ENCODE measurements at places on chromosomes 7 and 10. TPM values are rescaled to one million over a fixed set of nuclear protein-coding genes. Genes with fewer than 3 reads are reported as not detected.

GRCh38 chr10:129911451-129912165 is 52.5 kb downstream of the EBF3 start:
- no peak for DNase-seq

DNA sequence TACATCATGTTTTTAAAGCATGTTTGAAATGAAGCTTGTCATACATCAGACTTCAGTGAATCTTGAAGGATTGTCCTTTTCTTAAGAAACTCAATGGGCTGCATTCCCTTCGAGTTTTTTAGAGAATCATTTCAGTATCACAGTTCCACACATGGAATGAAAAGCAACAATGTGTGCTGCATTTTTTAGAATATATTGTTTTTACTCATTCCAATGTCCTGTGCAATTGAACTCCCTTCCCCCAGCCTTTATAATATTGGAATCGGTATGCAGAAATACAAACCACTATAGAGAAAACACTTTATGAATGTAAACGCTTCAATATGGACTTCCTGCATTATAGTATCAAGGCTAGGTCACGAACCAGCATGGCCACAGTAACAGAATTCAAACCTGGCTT is 634.4 kb downstream of the GATA3 start:
- no peak for DNase-seq

DNA sequence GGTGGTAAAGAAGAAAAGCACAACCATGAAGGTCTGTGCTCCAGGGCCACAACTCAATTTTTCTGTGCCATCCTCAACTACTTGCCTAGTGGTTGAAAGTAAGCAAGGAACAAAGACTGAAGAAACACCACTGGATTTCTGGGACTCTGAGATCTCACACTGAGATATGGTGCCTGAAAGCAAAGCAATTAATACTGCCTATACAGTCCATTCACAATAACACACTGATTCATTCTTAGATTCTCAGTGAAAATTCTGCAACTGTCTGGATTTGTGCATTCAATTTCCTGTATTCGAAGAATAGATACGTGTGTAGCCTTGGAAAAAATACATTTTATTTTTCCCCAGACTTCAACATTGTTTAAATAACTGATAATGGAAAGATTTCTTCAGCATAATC is 116.4 kb upstream of the FAM133B start:
- DNase-seq = no peak

DNA sequence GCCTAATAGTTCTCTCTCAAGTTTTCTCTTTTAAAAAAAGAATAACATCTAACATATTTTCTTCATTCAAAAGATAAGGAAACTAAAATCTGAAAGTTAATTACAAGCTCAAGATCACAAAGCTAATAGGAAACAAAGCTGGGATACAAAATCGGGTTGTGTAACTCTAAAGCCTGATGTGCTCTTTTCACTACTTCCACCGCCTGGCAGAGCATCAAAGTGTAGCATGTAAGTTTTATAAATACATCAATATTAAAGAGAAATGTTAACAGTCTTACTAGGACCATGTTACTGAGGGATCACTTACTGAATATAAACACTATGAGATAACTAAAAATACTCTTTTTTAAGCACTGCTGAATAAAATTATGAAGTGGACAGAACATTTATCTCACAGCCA is 97.2 kb downstream of the KMT2C start:
- no peak for DNase-seq

GRCh38 chr7:135884495-135885232 is 92.5 kb downstream of the MTPN start:
- DNase-seq = no peak

DNA sequence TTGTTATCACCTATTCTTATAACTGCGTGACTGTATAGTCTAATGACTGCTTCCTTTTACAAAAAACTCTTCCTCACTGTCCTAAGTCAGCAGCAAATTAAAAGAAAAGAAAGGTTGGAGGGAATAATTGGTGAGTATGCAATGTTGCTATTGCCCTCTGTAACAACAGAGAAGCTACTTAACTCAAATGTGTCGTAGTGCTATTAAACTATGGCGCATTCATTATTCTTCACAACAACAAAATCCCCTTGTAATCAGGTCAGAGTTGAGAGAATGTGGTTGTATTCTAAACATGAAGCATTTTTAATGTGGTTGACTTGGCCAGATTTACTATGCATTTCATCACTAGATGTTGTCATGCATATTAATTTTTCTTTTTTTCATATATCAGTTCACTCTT is 897.8 kb upstream of the PHF14 start:
- no peak for DNase-seq

- DNase-seq = no peak
Measured at GRCh38 chr10:117533507-117534281, 8.9 kb upstream of the EMX2 start.

The EPDR1 gene
- total RNA-seq = 2.8 TPM

The NAT16 gene
- total RNA-seq = not detected
